ENCODE measurements at places on chromosomes 3 and 15.

DNA sequence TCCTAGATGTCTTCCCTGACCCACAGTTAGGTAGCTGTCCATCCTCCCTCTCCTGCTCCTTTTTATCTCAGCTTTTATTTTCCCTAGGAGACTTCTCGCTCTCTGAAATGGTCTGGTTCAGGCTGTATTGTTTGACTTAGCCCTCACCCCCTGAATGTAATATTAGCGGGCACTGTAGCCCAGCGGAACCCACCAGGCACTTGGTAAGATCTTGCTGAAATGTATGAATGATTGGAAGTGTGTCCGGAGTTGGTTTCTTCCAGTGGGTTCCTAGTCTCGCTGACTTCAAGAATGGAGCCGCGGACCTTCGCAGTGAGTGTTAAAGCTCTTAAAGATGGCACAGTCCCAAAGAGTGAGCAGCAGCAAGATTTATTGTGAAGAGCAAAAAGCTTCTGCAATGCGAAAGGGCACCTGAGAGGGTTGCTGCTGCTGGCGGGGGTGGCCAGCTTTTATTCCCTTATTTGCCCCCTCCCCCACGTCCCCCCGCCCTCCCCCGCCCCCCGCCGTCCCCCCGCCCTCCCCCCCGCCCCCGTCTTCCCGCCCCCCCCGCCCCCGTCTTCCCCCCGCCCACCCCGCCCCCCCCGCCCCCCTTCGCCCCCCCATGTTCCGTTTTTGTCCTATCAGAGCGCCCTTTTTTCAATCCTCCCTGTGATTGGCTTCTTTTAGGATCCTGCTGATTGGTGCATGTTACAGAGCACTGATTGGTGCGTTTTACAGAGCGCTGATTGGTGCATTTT, 694 bp upstream of the EEFSEC start:
- no peak for DNase-seq

GRCh38 chr3:142056656-142057330, 92.6 kb downstream of the TFDP2 start:
- DNase-seq: no peak

DNA sequence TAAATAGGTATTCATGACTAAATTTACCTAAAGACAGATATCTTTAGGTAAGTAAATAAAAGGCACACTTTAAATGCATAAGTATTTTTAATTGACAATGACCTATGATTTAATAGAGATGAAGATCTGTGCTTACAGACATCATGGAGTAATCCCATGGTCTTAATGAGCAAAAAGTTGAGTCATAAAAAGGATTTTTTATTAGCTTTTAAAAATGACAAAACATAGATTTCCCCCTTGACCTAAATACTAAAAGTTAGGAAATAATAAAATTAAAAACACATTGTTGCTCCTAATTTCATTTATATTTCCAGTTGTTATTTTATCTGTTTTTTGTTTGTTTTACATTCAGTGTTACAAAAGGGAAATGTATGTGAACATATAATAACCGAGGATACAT, 1005.7 kb downstream of the ROBO1 start:
- no peak for DNase-seq

- no peak for DNase-seq
Measured at GRCh38 chr3:101171681-101172191, 148.6 kb downstream of the IMPG2 start.

GRCh38 chr15:63314409-63314808, 37.0 kb downstream of the APH1B start:
- no peak for DNase-seq
